ENCODE measurements at places on chromosomes 3 and 15.

DNA sequence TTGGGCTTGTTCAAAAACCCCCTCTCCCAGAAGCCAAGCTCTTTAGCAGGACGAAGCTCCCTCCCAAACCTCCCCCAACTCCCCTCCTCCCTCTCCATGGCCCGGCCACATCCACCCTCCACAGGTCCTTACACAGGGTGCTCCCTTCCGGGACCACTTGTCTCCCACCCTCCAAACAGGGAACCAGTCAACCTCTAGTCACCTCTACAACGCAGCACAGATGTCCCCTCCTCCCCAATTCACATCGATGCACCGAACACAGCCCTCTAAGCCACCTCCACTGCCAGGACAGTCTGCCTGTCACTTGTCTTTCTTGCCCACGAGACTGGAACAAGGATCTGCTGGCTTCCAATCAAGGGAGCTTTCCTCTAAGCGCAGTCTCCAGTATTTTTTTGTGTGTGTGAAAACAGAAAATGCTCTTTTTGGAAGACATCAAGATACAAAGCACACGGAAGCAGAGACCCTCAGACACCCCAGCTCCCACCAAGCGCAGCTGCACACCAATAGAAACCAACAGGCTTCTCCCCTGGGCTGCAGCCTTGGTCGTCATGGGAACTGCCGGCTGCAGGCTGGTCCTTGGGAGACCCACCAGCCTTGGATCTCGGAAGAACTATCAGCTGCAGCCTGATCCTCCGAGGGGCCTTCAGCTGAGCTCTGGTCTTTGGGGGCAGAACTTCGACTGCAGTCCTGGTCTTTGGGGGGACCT is 26.5 kb downstream of the IQSEC1 start:
- H3K27me3 ChIP-seq, result no peaks in the 10 kb centered on the region
- no peaks in the 10 kb centered on the region for H3K36me3 ChIP-seq
- DNase-seq, result no peak
- H3K4me3 ChIP-seq, result no peak overlapping the region
- no peak overlapping the region for H3K27ac ChIP-seq

DNA sequence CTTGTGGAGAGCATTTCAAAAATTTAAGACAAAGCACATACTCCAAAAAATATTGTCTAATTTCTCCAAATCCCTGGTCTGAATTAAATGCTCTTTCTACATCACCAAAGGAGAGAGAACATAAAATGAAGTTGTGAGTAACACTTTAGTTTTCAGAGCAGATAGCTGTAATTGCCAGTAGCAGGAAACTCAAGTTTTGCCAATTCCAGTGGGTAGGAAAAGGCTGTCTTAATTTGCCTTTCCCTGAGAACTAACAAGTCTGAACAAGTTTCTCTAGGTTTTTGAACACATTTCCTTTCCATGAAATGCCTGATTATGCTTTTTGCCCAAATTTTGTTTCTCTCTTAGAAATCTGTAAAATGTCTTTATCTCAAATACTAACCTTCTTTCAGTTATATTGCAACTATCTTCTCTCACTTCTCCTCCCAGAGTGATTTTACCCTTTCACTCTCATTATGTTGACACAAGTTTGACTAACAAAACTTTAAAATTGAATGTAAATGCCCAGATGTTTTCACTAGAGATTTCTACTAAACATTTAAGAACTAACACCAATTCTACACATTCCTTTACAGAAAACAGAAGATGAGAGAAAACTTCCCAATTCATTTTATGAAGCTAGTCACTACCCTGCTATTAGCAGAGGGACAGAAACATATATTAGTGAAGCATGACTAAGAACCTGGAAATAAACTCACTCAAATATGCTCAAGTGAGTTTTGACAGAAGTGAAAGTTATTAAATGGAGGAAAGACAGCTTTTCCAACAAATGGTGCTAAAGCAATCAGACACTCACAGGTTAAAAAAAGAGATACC is 38.4 kb downstream of the RFX7 start:
- H3K36me3 ChIP-seq, result no peaks in the 10 kb centered on the region
- no peaks in the 10 kb centered on the region for H3K4me1 ChIP-seq
- H3K27me3 ChIP-seq, result no peaks in the 10 kb centered on the region
- no peak overlapping the region for H3K4me3 ChIP-seq

DNA sequence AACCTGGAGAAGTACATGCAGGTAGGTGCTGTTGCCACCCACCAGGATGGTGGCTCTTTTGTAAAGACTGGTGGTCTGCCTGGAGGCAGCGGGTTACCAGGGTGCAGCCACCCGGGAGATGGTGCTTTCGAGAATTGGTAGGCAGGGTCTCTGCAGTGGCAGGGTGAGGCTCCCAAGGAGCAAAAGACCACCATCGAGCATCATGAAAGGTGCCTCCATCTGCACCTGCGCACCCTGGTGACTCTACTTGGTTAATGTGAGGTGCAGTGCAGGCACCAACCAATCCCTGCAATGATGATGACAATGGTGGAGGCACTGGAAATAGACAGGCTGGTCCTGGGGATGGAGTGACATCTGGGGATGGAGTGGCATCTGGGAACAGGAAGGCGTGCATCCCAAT is 236.7 kb downstream of the ADAMTS17 start:
- no peak overlapping the region for H3K4me3 ChIP-seq
- DNase-seq, result no peak
- H3K27ac ChIP-seq, result no peak overlapping the region
- no peaks in the 10 kb centered on the region for H3K27me3 ChIP-seq

GRCh38 chr3:58948018-58948417 is 101.8 kb downstream of the CFAP20DC start:
- H3K27ac ChIP-seq, result no peak overlapping the region
- no peaks in the 10 kb centered on the region for H3K4me1 ChIP-seq
- no peaks in the 10 kb centered on the region for H3K36me3 ChIP-seq
- H3K27me3 ChIP-seq, result no peaks in the 10 kb centered on the region
- DNase-seq, result no peak

DNA sequence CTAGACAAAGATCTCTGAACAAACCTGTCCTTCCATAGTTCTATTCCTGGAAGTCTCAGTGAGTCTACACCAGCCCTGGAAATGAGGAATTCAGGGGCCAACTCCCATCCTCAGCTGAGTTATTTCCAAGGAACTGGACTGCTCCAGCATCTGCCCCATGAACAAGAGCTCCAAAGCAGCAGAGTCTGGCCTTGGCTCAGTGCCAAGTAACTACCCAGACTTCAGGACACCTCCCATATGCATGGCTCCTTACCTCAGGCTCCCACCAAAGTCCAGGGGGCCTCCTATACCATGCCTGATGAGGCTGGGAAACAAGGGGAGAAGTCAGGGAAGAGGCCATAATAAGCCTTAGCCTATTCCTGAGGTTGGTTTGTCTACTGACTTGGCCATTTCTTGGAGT is 45.0 kb downstream of the FAIM start:
- no peaks in the 10 kb centered on the region for H3K4me1 ChIP-seq
- H3K27me3 ChIP-seq, result no peaks in the 10 kb centered on the region
- no peak for DNase-seq
- no peak overlapping the region for H3K27ac ChIP-seq

GRCh38 chr15:93428150-93428549 is 339.1 kb upstream of the RGMA start:
- no peaks in the 10 kb centered on the region for H3K27me3 ChIP-seq
- H3K27ac ChIP-seq, result no peak overlapping the region
- DNase-seq, result no peak
- H3K4me3 ChIP-seq, result no peak overlapping the region

GRCh38 chr3:124497487-124497886 is 232.8 kb upstream of the UMPS start:
- no peak overlapping the region for H3K4me3 ChIP-seq
- H3K27ac ChIP-seq, result no peak overlapping the region
- DNase-seq, result no peak
- H3K4me1 ChIP-seq, result peaks cover 10% of the 10 kb centered on the region

DNA sequence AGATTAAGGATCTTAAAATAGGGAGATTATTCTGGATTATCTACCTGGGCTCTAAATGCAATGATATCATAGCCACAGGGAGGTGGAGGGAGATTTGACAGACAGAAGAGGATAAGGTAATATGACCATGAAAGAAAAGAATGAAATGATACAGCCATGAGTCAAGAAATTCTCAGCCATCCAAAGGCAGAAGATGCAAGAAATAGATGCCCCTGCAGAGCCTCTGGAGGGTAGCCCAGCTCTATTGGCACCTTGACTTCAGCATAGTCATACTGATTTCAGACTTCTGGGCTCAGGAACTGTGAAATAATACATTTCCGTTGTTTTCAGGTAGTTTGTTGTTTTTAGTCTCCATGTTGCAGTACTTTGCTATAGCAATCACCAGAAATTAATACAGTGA is 31.9 kb upstream of the FOXB1 start:
- H3K27me3 ChIP-seq, result no peaks in the 10 kb centered on the region
- no peak overlapping the region for H3K4me3 ChIP-seq
- DNase-seq, result no peak
- H3K27ac ChIP-seq, result no peak overlapping the region
- no peaks in the 10 kb centered on the region for H3K36me3 ChIP-seq

GRCh38 chr3:142648950-142649349 is 52.8 kb downstream of the PLS1 start:
- DNase-seq, result no peak
- H3K27me3 ChIP-seq, result no peaks in the 10 kb centered on the region
- H3K4me3 ChIP-seq, result no peak overlapping the region

GRCh38 chr3:57784089-57784735 is 28.1 kb downstream of the SLMAP start:
- H3K36me3 ChIP-seq, result no peaks in the 10 kb centered on the region
- DNase-seq, result no peak
- H3K4me3 ChIP-seq, result no peak overlapping the region
- peaks cover 4% of the 10 kb centered on the region for H3K4me1 ChIP-seq
- H3K27ac ChIP-seq, result no peak overlapping the region

DNA sequence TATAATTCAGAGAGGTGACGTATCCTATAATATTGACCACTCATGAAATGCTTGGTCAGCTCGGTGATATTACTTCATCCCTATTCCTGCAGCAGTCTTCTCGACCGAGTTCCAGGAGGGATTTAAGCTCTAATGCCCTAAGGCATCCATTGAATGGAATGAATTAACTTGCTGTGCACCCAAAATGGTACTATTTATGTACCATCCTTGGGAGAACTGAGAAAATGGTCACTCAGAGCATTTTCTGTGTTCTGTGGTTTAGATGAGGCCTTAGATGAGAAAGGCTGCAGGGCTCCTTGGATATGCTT is 638 bp downstream of the BLOC1S6 start:
- no peak for DNase-seq
- H3K4me1 ChIP-seq, result peaks cover 4% of the 10 kb centered on the region
- no peak overlapping the region for H3K27ac ChIP-seq
- H3K36me3 ChIP-seq, result no peaks in the 10 kb centered on the region
- peak overlapping the region; percentile 87 for H3K4me3 ChIP-seq

GRCh38 chr3:12135029-12135657 is 23.6 kb downstream of the TIMP4 start:
- no peak overlapping the region for H3K27ac ChIP-seq
- H3K36me3 ChIP-seq, result no peaks in the 10 kb centered on the region
- no peaks in the 10 kb centered on the region for H3K27me3 ChIP-seq

GRCh38 chr3:64488939-64489338 is 198.9 kb downstream of the ADAMTS9 start:
- DNase-seq, result peak; percentile 18
- H3K4me1 ChIP-seq, result peaks cover 12% of the 10 kb centered on the region
- H3K27ac ChIP-seq, result no peak overlapping the region
- no peaks in the 10 kb centered on the region for H3K27me3 ChIP-seq
- no peaks in the 10 kb centered on the region for H3K36me3 ChIP-seq

DNA sequence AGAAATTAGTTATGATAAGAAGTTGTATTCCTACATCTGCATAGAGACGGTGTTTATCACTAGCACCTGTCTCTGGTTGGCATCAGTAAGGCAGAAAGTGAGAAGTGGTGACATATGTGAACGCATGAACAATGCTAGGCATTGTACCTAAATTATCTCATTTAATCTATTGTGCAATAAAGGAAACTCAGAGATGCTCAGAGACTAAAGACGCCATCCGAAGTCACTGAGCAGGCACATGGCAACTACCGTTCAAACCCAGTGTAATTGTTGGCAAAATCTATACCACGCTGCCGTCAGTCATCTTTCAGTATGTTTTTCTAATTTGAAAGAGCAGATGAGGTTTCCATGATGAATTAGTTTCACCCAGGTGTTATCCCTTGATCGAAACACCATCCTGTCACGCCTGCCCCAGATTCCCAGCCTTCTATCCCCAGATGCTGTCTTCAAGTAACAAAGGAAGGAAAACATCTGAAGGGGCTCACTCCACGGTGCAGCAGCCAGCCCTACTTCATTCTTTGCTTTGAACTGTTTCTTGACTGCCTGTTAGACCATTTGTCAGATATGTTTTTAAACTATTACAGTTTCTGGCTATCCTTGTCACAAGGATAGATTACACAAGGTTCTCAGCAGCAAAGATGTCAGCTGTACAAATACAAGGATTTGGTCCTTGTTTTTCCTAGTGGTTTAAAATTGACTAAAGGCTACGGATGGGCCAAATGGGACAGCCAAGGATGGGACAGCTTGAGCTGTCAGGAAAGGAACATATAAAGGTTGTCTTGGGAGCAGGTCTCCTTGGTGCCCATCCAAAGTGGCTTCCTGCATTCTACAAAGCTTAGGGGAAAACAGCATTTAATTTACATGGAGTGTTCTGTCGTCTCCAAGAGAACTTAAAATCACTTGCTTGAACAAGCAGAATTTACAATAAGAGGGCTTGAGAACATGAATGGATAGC is 99.1 kb downstream of the TMEM108 start:
- no peak for DNase-seq
- no peaks in the 10 kb centered on the region for H3K36me3 ChIP-seq
- H3K27me3 ChIP-seq, result no peaks in the 10 kb centered on the region

- no peak overlapping the region for H3K4me3 ChIP-seq
- H3K36me3 ChIP-seq, result no peaks in the 10 kb centered on the region
- DNase-seq, result no peak
These were observed 53.2 kb downstream of the C3orf20 start for GRCh38 chr3:14728113-14728512.

- no peaks in the 10 kb centered on the region for H3K27me3 ChIP-seq
- DNase-seq, result no peak
- H3K36me3 ChIP-seq, result no peaks in the 10 kb centered on the region
- no peaks in the 10 kb centered on the region for H3K4me1 ChIP-seq
- no peak overlapping the region for H3K4me3 ChIP-seq
- H3K27ac ChIP-seq, result no peak overlapping the region
These were observed 262.1 kb downstream of the LPP start for GRCh38 chr3:188416041-188416440.

DNA sequence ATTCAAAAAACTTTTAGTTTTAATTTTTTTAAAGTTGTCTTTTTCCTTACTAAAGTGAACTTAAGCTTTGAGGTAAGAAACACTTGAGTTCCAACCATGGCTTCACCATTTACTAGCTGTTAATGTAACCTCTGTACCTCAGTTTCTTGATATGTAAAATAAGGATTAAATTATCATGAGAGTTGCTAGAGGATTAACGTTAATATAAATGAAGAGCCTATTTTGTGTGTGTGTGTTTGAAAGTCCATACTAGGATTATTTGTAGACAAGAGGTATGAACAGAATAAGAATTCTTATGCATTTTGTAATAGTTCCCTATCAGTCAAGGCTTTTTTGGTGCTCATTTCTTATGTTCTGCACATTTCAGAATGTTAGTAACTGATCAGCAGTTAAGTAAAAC is 93.7 kb downstream of the MME start:
- no peaks in the 10 kb centered on the region for H3K4me1 ChIP-seq
- no peak overlapping the region for H3K27ac ChIP-seq
- H3K4me3 ChIP-seq, result no peak overlapping the region
- H3K36me3 ChIP-seq, result no peaks in the 10 kb centered on the region
- H3K27me3 ChIP-seq, result no peaks in the 10 kb centered on the region

All from mesendoderm (in vitro differentiated cells).